ENCODE measurements at places on chromosomes 16 and 17. TPM values are rescaled to one million over a fixed set of nuclear protein-coding genes. Genes with fewer than 3 reads are reported as not detected.

- no peak overlapping the region for H3K4me3 ChIP-seq
- DNase-seq: no peak
- no peaks in the 10 kb centered on the region for H3K4me1 ChIP-seq
- no peaks in the 10 kb centered on the region for H3K36me3 ChIP-seq
Measured at GRCh38 chr17:74732042-74732867, 4.8 kb upstream of the RAB37 start.

DNA sequence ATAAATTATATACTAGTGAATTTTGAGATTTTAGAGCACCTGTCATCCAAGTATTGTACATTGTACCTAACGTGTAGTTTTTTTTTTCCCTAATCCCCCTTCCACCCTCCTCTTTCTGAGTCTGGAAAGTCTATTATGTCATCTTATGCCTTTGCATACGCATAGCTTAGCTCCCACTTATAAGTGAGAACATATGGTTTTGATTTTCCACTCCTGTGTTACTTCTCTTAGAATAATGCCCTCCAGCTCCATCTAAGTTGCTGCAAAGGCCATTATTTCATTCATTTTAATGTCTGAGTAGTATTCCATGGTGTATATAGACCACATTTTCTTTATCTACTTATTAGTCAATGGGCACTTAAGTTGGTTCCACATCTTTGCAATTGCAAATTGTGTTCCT, 177.0 kb upstream of the C16orf82 start:
- no peaks in the 10 kb centered on the region for H3K36me3 ChIP-seq
- H3K27me3 ChIP-seq: no peaks in the 10 kb centered on the region

DNA sequence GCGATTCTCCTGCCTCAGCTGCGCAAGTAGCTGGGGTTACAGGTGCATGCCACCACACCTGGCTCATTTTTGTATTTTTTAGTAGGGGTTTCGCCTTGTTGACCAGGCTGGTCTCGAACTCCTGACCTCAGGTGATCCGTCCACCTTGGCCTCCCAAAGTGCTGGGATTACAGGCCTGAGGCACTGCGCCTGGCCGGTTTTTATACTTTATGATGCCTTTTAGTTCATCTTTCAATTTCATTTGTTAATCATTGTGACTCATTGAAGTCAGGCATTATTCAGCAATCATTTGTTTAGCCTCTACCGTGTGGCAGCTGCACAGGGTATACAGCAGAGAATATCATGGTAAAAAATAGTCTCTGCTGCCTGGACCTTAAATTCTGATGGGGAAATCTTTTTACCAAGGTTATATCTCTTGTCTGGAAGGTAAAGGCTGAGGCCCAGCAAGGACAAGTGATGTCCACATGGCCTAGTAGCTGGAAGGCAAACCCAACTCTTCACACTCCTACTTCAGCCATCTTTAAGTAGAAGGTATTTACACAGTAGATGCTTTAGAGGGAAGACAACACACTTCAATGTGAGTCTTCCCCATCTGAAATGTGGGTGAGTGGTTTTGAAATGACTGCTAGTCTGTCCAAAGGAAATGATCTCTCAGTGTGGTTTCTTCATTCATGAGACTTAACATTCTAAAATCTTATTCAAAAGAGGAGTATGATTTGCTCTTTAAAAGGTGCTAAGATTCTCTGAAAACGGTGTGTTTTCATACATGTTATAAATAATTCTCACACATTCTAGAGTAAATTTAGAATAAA, 2.4 kb downstream of the PRPSAP2 start:
- H3K36me3 ChIP-seq: no peaks in the 10 kb centered on the region
- no peak overlapping the region for H3K27ac ChIP-seq
- DNase-seq: no peak
- no peak overlapping the region for H3K4me3 ChIP-seq
- H3K4me1 ChIP-seq: no peaks in the 10 kb centered on the region

DNA sequence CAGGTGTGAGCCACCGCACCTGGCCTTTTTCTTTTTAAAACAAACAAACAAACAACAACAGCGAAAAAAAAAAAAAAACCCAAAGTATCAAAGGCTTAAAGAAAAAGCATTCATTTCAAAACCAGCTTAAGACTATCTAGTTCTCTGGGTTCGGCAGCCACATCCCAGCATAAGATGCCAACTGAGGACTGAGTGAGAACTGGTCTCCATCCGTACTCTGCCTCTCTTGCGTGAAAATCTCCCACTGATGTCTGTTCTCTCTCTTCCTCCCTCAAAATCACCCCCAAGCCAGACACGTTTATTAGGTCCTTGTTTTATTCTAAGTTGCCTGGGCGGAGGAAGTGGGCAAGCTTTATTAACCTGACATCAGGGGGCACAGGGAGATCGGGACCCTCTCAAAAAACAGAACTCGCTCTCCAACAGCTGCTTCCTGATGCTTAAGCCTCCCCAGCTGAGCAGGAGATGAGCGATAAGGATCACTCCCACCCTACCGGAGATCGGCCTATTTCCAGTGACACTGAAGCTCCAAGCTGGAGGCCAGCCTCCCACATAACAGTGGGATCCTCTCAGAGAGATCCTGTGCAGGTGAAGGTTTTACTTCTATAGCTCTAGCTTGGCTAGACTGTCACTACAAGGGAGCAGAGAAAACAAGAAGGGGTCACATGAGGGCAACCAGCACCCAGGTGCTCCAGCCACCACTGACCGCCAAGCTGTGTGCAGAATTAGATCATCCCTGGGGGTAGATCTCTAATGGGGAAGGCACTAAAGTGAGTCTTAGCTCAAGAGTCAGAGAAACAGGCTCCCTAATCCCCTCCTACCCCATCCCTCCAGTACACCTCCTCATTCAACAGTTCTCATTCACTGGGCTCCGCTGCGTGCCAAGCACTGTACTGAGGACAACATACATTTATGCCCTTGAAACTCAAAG, 13.6 kb downstream of the CDC42EP4 start:
- no peaks in the 10 kb centered on the region for H3K27me3 ChIP-seq
- H3K27ac ChIP-seq: no peak overlapping the region
- H3K36me3 ChIP-seq: no peaks in the 10 kb centered on the region
- no peak overlapping the region for H3K4me3 ChIP-seq
- DNase-seq: no peak

The SLFN13 gene
- 20.6 TPM for total RNA-seq

DNA sequence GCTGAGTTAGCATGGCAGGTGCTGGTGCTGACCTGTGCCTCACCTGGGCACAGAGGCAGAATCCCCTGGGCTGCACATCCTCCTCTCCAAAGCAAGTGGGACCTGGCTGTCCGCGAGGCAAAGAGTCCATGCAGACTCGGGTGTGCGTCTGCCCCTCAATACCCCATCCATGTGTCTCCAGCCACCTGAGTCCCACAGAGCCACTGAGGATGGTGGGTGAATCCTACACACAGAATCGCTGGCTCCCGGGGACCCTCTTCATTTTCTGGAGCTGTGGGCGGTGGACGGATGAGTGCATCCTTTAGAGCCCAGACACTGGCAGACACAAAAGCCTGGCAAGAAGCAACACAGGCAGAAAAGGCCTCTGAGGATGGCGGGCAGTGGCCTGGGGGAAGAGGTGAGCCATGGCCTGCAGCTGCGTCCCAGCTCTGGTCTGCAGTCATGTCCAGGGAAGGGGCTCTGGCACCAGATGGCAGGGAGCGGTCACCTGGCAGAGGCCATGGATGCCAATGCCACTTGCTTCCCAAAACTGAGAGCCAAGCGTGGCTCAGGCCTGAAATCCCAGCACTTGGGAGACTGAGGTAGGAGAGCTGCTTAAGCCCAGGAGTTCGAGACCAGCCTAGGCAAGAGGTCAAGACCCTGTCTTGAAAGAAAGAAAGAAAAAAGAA, 29.9 kb downstream of the AXIN1 start:
- H3K4me3 ChIP-seq: no peak overlapping the region
- H3K27ac ChIP-seq: no peak overlapping the region
- H3K36me3 ChIP-seq: no peaks in the 10 kb centered on the region
- no peaks in the 10 kb centered on the region for H3K4me1 ChIP-seq
- H3K27me3 ChIP-seq: no peaks in the 10 kb centered on the region

The KRT33B gene
- total RNA-seq: not detected

GRCh38 chr17:72404872-72405271, 284.1 kb downstream of the SOX9 start:
- H3K4me3 ChIP-seq: no peak overlapping the region
- no peak overlapping the region for H3K27ac ChIP-seq
- no peaks in the 10 kb centered on the region for H3K4me1 ChIP-seq

The CHRNE gene
- total RNA-seq: 0.74 TPM

- H3K4me3 ChIP-seq: no peak overlapping the region
- no peaks in the 10 kb centered on the region for H3K27me3 ChIP-seq
- peaks cover 1% of the 10 kb centered on the region for H3K4me1 ChIP-seq
- DNase-seq: no peak
- H3K27ac ChIP-seq: no peak overlapping the region
Measured at GRCh38 chr16:8878523-8878911, 3.6 kb upstream of the LITAFD start.
